ENCODE measurements at places on chromosomes 6 and 20.

DNA sequence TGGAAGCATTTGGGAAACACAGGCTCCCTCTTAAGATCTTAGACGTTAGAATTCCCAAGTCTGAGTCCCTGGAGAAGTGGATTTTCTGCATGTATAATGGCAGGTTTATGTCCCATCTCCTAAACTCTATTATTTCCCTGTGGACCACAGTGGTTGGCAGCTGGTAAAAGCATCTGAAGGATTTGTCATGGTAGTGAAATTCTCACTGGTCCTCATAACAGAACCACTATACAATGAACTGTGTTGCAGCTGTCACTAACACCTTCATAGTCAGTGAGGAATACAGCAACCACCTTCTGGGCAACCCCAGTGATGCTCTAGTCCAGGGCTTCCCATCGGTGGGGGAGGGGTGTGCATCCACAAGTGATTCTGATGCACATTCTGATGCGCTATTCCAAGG lies 396.9 kb downstream of the ZFAND3 start:
- no peak for DNase-seq

DNA sequence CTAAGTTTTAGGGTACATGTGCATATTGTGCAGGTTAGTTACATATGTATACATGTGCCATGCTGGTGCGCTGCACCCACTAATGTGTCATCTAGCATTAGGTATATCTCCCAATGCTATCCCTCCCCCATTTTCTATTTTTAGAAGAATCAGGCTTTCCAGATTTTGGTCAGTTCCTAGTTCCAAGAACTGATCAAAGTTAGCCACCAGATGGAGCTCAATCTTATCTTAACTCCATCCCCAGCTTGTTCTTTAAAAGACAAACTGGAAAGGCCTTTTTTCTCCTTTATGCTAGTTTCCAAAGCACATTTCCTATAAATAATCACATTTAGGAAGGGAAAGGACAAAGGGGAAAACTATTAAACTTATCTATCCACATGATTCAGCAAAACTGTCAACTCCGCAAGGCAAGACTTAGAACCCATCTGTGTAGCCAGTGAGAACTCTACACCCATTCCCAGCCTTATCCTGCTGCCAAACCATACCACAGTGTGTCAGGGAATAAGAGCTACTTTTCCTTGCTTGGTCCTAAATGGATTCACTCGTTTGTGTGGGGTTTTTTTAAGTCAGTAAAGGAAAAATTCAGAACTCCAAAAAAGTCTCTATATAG lies 22.8 kb upstream of the KHDC1 start:
- peak; percentile 19 for DNase-seq

DNA sequence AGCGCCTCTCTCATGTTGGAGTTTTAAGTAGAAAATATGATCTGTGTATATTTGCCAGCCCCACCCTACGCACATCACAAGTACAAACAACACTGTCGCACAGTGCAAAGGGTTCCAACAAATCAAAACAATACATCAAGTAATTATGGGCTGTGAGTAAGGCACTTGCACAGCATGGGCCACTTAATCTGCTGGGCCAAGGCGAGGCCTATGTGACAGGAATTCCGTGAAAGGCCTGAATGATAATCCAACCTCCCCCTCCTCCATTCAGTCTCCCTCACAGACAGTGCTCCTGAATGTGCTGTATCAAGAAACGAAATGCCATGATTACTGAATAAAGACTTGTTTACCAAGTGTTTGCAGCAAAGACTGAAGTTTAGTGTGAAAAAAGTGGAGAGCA lies 130.1 kb upstream of the SLC2A12 start:
- DNase-seq: no peak

DNA sequence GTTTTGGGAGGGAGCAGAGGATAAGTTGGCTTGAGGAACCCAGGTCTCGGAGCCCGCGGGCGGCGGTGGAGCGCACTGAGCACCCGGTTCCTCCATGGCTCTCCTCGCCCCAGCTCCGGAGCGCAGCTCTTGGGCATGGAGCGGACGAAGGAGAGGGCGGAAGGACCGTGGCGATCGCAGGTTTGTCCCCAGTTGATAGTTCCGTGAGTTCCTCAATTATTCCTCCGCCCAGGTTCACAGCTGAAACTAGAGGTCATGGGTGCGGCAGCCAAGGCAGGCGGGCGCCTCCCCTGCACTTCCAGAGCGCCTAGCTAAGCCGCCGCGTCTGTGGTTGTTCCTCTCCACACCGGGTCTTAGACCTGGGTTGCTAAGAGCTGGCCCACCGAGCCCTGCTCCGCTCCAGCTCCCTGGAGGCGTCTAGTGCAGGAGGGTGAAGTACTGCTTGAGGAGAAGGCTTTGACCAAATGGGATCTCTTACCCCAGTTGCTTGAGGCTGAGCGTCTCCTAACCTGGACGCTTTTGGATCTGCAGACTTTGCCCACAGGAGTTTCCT lies at the start of gene HTR1B:
HTR1B (minus strand) TSS at position 184 of the 553 bp plus-strand sequence; CDS start at position 96, 88 bp downstream.
- no peak for DNase-seq

- DNase-seq: no peak
These were observed 654.5 kb upstream of the PTCHD4 start for GRCh38 chr6:48765352-48765961.

DNA sequence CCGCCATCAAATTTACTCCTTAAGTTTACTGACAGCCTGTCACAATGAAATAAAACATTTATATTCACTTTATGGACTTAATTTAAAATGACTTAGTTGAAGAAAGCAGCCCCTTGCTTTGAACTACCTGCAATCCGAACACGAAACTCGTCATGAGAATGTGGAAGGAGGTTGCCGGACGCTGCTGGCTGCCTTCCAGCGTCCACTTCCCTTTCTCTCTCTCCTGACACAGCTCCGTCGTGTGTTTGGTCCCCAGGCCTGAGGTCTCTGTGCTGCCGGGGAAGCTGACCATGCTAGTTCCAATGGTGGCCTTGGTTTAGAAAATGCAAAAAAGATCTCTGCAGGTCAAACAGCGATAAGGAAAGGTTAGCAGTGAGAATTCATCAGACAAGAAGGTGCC lies 519.7 kb downstream of the CDH26 start:
- DNase-seq: no peak

GRCh38 chr6:116444092-116444491 lies 17.1 kb upstream of the CALHM6 start:
- no peak for DNase-seq

- no peak for DNase-seq
These were observed 552.3 kb downstream of the KIF16B start for GRCh38 chr20:16020971-16021370.

GRCh38 chr6:137219664-137220252 lies 573 bp upstream of the IFNGR1 start:
- DNase-seq: no peak

- DNase-seq: no peak
These were observed 508.0 kb downstream of the TBC1D32 start for GRCh38 chr6:120826253-120826652.

GRCh38 chr20:8094415-8094818 lies 37.6 kb upstream of the PLCB1 start:
- no peak for DNase-seq

DNA sequence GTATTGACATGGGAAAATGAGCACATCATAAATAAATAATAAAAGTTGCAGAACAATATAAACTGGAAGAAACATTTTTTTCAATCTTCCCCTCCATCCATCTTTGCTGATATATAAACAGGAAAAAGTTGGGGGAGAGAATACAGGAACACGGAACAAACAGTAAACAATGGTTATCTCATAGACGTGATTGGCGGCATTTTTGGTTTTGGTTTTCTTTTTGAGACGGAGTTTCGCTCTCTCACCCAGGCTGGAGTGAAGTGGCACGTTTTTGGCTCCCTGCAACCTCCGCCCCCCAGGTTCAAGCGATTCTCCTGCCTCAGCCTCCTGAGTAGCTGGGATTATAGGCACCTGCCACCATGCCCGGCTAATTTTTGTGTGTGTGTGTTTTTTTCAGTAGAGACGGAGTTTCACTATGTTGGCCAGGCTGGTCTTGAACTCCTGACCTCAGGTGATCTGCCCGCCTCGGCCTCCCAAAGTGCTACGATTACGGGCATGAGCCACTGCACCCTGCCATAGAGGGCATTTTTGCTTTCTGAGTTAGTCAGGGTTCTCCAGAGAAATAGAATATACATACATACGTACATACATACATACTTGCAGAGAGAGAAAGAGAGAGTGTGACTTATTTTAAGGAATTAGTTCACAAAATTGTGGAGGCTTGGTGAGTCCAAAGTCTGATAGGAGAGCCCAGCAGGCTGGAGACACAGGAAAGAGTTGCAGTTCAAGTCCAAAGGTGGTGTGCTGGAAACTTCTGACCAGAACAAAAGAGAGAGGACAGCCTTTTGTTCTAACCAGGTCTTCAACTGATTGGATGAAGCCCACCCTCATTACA lies 22.6 kb downstream of the GNL1 start:
- DNase-seq: no peak

DNA sequence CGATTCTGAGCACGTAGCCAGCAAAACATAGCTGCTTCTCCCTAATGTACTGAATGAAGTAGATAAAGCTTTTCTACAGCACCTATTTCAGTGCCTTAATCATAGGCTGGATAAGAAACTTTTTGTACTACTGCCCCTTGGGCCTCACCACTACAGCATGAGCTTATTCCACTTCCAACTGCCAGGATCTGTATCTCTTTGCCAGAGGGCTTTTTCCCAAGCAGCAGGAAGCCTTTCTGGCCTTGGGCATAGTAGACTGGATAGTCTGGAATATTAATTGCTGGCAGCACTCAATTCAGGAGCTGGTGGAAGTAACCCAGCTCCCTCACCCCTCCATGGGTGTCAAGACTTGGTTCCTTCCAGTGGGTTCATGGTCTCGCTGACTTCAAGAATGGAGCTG lies 43.6 kb downstream of the ANKEF1 start:
- no peak for DNase-seq

GRCh38 chr6:144286503-144287393 lies 1.6 kb downstream of the UTRN start:
- no peak for DNase-seq

DNA sequence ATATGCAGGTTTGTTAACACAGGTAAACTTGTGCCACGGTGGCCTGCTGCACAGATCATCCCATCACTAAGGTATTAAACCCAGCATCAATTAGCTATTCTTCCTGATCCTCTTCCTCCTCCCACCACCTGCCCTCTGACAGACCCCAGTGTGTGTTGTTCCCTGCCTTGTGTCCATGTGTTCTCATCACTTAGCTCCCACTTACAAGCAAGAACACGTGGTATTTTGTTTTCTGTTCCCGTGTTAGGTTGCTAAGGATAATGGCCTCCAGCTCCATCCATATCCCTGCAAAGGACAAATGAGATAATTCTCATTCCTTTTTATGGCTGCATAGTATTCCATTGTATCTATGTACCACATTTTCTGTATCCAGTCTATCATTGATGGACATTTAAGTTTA lies 294.0 kb downstream of the PKHD1 start:
- no peak for DNase-seq

DNA sequence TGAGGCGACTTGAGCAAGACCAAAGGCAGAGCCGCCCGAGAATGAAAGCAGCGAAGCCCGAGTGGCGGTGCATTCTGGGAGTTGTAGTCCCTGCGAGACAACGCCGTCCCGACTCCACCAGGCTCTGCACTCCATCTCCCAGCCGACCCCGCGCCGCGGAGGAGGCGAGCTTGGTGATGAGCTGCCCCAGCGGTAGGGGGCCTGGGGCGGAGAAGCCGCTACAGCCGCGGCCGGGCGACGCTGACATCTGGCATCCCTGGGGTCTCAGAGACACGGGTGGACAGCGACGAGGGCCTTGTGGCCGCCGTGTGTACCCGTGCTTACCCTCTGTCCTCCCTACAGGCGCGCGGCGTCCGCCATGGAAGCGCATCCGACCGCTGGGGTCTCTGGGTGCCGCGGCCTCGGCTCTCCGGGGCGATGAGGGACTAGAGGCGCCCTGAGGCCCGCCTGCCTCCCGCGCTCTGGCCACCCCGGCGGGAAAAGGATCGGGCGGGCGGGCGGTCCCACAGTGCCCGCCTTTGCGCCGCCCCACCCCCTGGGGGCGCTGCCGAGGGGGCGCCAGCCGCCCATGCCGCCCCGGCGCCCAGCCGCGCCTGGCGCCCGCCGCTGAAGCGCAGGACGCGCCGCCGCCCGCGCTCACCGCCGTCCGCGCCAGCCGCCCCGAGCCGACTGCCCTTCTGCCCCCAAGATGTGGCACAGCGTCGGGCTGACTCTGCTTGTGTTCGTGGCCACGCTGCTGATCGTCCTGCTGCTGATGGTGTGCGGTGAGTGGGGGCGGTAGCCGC lies at the start of gene SMIM13:
SMIM13 (plus strand) TSS at position 209 of the 785 bp plus-strand sequence; CDS start at position 689, 480 bp downstream.
- peak; percentile 96 for DNase-seq

DNA sequence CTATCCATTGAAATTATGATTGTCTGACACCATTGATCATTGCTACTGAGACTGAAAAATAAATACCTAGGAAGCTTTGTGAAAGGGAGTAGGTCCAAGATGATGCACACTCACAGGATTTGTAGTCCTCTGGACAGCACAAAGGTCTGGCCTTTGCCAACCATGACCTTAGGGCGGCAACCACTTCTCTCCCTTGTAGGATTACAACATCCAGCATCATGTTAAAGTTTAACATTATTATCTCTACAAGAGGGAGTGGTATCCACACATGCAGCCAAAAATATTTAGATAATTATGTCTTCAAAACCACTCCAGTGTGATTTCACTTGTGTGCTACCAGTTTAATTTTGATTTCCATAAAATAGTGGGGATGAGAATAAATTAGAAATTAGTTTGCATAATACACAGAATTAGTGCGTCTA lies 51.1 kb upstream of the NHSL1 start:
- DNase-seq: no peak

DNA sequence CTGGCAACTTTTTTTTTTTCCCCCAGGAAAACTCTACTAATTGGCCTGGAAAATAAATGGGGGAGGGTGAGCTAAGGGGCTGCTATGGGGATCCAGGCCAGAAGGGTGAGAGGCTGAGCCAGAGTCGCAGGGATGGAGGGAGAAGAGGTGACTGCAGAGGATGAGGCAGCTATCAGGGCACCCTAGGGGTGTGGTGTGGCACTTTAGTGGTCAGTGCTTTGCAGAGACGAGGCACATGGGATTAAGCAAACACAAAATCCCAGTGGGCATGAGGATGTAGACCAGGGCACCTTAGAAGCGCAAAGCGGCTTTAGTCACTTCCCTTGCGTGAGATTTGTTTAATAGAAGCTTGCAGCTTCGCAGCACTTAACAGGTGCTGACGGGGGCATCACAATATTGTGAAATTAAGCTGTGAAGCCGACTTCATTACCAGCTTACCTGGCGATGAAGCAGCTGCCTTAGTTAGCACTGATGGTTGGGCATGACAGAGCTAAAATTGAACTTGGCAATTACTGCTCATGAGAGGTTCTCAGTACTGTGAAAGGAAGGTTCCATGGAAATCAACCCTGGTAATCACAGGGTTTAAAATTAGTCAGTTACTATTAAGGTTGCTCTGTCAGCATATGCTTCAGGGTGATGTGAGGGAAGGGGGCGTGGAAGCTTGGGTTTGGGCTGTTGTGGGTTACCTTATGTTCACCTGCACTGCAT lies 26.0 kb downstream of the TOX2 start:
- DNase-seq: no peak

GRCh38 chr6:124797224-124797623 lies 165.0 kb upstream of the RNF217 start:
- DNase-seq: no peak

DNA sequence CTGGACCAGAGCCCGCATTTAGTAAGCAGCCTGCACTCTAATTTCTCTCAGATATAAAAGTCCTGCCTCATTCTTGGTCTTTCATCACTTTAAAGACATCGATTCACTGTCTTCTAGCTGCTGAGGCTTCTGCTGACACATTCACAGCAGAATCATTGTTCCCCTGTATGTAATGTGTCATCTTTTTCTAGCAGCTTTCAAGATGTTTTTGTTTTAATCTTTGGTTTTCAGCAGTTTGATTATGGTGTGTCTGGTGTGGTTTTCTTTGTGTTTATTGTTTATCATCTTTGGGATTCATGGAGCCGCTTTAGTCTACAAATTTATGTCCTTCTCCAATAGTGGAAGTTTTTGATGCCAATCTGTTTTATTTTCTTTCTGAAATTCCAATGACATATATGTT lies 157.3 kb upstream of the STMND1 start:
- no peak for DNase-seq

Measured in CD4-positive, alpha-beta T cell treated with Interleukin-4 for 1 hour (primary cell).